Aorta (tissue), 5 donors: ENCODE measurements at places on chromosomes 1 and 21. TPM values are rescaled to one million over a fixed set of nuclear protein-coding genes. Genes with fewer than 3 reads are reported as not detected.

The CHODL gene
- total RNA-seq = 1.2 TPM

The TINAGL1 gene
- total RNA-seq = 317 TPM

The IL20 gene
- not detected for total RNA-seq

The LRRC7 gene
- 1.3 TPM for total RNA-seq

The CHIA gene
- total RNA-seq = not detected

The RAB3B gene
- total RNA-seq = 0.03 TPM

The MCM3AP gene
- 73.0 TPM for total RNA-seq

The DIO1 gene
- not detected for total RNA-seq

The CNKSR1 gene
- total RNA-seq = 1.7 TPM

The ALDH4A1 gene
- total RNA-seq = 9.3 TPM

The ANKRD35 gene
- 7.2 TPM for total RNA-seq

The PALMD gene
- 40.0 TPM for total RNA-seq

The LRRN2 gene
- total RNA-seq = 1.3 TPM

The PRKAA2 gene
- 6.9 TPM for total RNA-seq

The CCDC28B gene
- 4.8 TPM for total RNA-seq

The RNF223 gene
- total RNA-seq = not detected

The OLIG1 gene
- not detected for total RNA-seq

The TNFRSF18 gene
- total RNA-seq = 1.1 TPM

The BRINP3 gene
- total RNA-seq = 1.7 TPM

The GBP2 gene
- total RNA-seq = 123 TPM

The NUP210L gene
- 0.12 TPM for total RNA-seq

The CR1 gene
- 58.5 TPM for total RNA-seq

The NTNG1 gene
- 1.0 TPM for total RNA-seq

The ATP1A4 gene
- total RNA-seq = 0.19 TPM

The TMEM269 gene
- 0.13 TPM for total RNA-seq

The KCNK1 gene
- 7.0 TPM for total RNA-seq

The COL11A1 gene
- total RNA-seq = 0.29 TPM

The C1orf56 gene
- 3.8 TPM for total RNA-seq

The SOX13 gene
- total RNA-seq = 40.9 TPM

The CRYAA gene
- total RNA-seq = not detected

The SYT11 gene
- total RNA-seq = 49.5 TPM

The FLG2 gene
- total RNA-seq = not detected

The CFAP74 gene
- 0.36 TPM for total RNA-seq

The UBL4B gene
- not detected for total RNA-seq

The CFAP126 gene
- not detected for total RNA-seq

The NECTIN4 gene
- total RNA-seq = 0.24 TPM

The ERO1B gene
- total RNA-seq = 9.6 TPM

The S100A8 gene
- 83.5 TPM for total RNA-seq

The FCAMR gene
- total RNA-seq = not detected
